ENCODE measurements at places on chromosomes 3 and 15. TPM values are rescaled to one million over a fixed set of nuclear protein-coding genes. Genes with fewer than 3 reads are reported as not detected.
A peak's percentile ranks its signal among the peaks of the same experiment; 100 is the strongest.

GRCh38 chr3:69738859-69739203, 433 bp upstream of the MITF start:
- peak overlapping the region; percentile 68 for H3K4me3 ChIP-seq
- H3K27me3 ChIP-seq = peaks cover 5% of the 10 kb centered on the region
- DNase-seq = no peak
- no peaks in the 10 kb centered on the region for H3K36me3 ChIP-seq
- H3K27ac ChIP-seq = no peak overlapping the region

GRCh38 chr3:124207873-124208485, 216.1 kb upstream of the ROPN1 start:
- H3K4me1 ChIP-seq = no peaks in the 10 kb centered on the region
- no peak overlapping the region for H3K4me3 ChIP-seq
- no peak for DNase-seq

GRCh38 chr3:66195347-66195783, 25.4 kb upstream of the SLC25A26 start:
- H3K27ac ChIP-seq = no peak overlapping the region
- H3K4me3 ChIP-seq = peak overlapping the region; percentile 2
- peaks cover 4% of the 10 kb centered on the region for H3K4me1 ChIP-seq
- H3K27me3 ChIP-seq = peaks cover 8% of the 10 kb centered on the region
- no peak for DNase-seq

- H3K4me3 ChIP-seq = no peak overlapping the region
- DNase-seq = no peak
- H3K4me1 ChIP-seq = no peaks in the 10 kb centered on the region
- no peak overlapping the region for H3K27ac ChIP-seq
- no peaks in the 10 kb centered on the region for H3K36me3 ChIP-seq
Observed at GRCh38 chr15:57832183-57832582, 125.7 kb downstream of the POLR2M start.

DNA sequence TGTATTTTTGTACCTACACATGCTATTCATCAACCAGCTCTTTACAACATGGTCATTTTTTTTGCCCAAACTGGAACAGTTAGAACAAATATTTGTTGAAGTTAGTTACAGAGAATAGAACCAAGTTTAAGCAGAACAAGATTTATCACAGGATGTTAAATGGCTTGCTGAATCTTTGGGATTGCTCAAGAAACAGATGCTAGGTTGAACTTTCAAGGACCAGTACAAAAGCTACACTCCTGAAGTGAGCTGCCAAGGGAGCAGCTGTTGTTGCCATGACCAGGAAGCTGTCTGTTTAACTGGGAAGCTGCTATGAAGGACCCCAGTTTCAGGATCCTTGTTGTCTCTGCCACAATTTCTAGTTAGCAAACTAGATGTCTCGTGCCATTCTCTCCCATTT, 53.7 kb downstream of the ZIC1 start:
- H3K4me3 ChIP-seq = no peak overlapping the region
- H3K27me3 ChIP-seq = no peaks in the 10 kb centered on the region

DNA sequence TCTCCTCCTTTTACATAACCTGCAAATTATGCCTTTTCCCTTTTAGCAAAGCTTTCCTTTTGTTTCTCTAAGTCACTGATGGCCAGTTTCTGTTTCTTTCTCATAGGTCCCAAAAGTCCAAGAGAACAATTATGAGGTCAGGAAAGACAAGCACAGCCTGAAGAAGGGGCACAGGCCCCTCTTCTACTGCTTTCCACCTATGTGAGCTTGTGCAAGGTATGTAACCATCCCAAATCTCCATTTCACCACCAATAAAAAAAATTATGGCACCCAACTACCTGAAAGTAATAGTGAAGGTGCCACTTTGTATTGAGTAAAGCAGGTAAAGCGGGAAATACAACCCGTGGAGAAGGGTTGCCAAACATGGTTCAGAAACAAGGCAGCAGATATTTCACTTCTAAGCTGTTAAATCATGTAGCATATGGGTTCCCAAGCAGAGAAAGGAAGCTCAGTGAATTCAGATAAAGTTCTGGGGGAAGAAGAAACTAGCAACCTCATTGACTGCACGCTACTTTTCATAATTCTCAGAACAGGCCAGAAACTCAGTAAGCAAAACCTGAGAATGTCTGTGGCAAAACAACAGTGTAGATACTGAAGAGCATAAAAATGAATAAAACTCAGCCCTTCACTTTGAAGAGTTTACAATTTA, 4.2 kb downstream of the PLOD2 start:
- H3K4me1 ChIP-seq = peaks cover 4% of the 10 kb centered on the region
- no peak overlapping the region for H3K27ac ChIP-seq
- no peak for DNase-seq
- H3K4me3 ChIP-seq = no peak overlapping the region
- H3K27me3 ChIP-seq = no peaks in the 10 kb centered on the region

DNA sequence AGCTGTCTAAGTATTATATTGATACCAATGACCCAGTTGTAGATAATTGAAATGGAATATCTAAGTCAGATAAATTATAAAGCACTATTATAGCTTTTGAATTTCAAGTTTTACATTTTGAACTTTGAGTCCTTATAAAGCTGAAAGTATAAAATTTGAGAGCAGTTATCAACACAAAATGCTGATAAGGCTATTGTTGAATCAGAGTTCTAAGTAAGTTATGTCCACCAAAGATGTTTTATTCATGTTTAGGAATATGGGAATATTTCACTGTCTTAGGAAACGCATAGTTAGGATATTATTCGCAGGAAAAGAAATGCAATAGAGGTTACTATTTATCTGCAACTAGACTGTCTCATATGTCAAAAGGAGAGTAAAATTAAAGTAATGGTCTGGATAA, 29.4 kb downstream of the ZPLD1 start:
- no peaks in the 10 kb centered on the region for H3K4me1 ChIP-seq
- no peaks in the 10 kb centered on the region for H3K27me3 ChIP-seq
- no peak for DNase-seq
- no peak overlapping the region for H3K27ac ChIP-seq

- no peaks in the 10 kb centered on the region for H3K4me1 ChIP-seq
- no peaks in the 10 kb centered on the region for H3K36me3 ChIP-seq
- no peak overlapping the region for H3K4me3 ChIP-seq
- no peaks in the 10 kb centered on the region for H3K27me3 ChIP-seq
- H3K27ac ChIP-seq = no peak overlapping the region
- DNase-seq = no peak
Observed at GRCh38 chr3:144762091-144762490, 790.5 kb downstream of the DIPK2A start.

Gene ATP2B2
- not detected for polyA plus RNA-seq

Gene ERICH6
- not detected for polyA plus RNA-seq

All from keratinocyte (primary cell).